NCI-H460 (cell line): ENCODE measurements at places on chromosomes 12 and 14. TPM values are rescaled to one million over a fixed set of nuclear protein-coding genes. Genes with fewer than 3 reads are reported as not detected.

C14orf180 gene
- total RNA-seq: not detected in 2 replicates

ANKRD33 gene
- not detected in 2 replicates for total RNA-seq

SIX4 gene
- total RNA-seq: 10.8 and 11.3 TPM in 2 replicates

CD4 gene
- total RNA-seq: not detected in 2 replicates

GRCh38 chr12:25319233-25319984 is 68.7 kb upstream of the KRAS start:
- no peak for DNase-seq

DNA sequence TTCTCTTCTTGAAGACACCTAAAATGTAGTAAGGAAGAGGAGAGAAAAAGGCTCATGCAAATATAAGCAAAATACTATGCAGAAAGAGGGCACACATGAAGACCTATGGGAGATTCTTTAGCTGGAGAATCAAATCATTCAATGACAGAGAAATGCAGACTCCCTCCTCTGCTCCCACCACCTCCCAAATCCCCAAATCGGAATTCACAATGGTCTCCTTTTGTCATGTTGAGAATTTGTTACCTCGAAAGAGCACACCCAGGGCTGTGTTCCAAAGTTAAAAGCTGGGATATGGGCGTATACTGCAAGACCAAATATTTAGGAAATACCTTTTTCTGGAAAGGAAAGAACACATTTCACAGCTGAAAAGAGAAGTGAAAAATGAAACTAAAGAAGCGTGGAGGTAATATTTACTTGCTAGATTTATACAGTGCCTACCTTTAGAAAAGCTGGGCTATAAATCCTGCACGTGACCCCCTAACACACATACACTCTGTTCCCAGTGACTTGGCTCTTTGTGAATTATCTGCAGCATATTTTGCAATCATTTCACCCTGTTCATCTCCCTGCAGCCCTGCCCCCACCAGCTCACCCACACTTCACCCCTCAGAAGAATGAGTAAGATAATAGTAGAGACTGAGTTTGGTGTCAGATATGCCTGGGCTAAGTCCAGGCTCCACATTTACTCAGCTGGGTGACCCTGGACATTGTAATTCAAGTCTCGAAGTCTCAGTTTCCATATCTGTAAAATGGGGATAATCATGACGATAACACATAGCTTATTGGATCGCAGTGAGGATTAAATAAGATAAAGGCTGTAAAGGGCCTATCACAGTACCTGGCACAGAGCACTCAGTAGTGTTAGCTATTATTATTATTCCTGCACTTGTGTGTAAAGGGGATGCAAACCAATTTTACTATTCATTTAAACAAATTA is 2.9 kb upstream of the CACNA1C start:
- DNase-seq: no peak

DNA sequence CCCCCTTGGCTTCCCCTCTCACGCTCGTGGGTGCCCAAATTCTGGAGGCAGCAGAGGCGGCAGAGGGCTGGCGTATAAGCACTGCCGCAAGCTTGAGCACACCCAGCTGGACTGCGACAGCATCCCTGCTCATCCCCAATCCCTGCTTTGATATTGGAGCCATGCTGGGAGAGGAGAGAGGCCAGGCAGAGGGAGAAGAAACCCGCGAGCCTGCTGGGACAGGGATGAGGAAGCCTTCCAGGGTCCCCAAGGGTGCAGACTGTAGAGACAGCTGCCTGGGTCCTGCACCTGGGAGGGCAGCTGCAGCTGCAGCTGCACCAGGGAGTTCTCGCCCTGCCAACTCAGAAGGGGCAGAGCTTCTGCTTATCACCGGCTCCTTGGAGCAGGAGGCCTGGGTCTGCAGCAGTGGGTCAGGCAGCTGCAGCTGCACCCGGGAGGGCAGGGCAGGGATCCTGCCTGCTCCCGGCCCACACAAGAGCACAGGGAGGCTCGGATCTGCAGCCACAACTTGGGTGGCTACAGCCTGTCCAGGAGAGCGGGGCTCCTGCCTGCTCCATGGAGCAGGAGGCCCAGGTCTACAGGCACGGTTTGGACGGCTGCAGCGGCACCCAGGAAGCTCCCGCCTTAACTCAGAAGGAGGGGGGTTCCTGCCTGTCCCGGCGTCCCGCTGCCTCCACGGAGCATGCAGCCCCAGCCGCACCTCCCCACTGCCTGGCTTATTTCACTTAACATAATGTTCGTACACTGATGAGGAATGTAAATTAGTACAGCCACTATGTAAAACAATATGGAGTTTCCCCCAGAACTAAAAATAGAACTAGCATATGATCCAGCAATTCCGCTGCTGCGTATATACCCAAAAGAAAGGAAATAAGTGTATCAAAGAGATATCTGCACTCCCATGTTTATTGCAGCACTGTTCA is 60.4 kb upstream of the SGPP1 start:
- no peak for DNase-seq
